ENCODE measurements at places on chromosomes 5 and 9.

- peak; percentile 45 for DNase-seq
These were observed 199.7 kb downstream of the NNT start for GRCh38 chr5:43802651-43803050.

DNA sequence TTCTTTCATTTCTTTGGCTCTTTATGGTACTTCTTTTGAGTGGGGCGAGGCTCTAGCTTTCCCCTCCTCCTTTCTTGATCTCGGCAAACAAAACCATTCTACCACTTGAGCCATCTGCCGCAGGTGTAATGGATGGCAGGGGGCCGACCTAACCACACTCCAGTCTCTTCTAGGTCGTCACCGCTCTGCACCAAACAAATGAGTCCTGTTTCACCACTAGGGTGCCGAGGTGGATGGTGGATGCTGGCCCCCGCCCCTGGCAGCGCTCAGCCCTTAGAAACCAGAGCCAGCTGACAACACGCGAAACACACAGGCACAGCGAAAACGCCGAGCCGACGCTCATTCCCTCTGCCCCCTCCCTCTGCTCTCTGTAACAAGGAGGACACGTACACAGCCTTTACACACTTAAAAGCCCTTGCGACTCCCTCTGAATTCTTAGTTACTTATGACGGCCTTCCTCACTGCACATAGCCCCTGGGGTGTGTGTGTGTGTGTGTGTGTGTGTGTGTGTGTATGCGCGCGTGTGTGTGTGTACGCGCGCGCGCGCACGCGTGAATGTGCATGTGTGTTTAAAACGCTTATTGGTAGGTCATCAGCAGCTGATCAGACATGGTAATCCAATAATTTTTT is 199.4 kb downstream of the MEF2C start:
- peak; percentile 95 for DNase-seq

DNA sequence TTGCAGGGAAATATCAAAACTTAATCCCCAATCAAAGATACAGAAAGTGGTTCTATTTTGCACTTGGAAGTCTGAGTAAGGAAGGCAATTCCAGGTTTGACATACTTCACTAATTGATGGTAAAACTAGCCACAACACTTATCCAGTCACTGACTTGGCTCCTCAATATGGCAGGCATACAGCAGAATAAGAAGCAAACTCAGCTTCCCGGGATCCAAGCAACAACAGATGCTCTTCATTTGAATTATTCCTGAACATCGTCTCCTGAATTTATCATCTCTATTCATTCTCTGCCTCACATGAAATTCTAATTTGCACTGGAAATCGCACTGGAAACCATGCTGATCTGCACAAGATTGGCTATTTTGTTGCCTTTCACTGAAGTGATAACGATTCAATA is 629.6 kb downstream of the PRELID2 start:
- DNase-seq = no peak

- no peak for DNase-seq
These were observed 445.4 kb upstream of the ITGA1 start for GRCh38 chr5:52342361-52342760.

GRCh38 chr5:172640822-172641358 is at the start of gene NEURL1B:
Gene NEURL1B (plus strand): TSS chr5:172641263. CDS start chr5:172641407, 144 bp downstream.
- peak; percentile 85 for DNase-seq

DNA sequence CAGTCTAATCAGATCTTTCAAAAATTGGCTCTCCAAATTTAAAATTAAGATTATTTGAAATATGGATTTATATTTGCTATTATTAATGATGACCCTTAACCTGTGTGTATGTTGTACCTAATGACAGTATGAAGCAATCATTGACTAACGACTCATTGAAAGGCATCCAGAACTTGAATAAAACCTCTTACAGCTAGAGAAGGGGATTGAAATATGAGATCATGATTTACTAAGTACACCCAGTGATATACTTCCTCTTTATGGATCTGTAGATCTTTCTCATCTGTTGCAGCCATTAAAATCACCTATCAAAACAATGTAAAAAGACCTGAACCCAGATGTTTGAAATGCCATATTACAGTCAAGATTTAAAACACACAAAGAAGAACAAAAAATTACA is 126.5 kb downstream of the RPS23 start:
- peak; percentile 3 for DNase-seq

All from NCI-H1417 (cell line).